ENCODE measurements at places on chromosomes 5 and 9.
A peak's percentile ranks its signal among the peaks of the same experiment; 100 is the strongest.

DNA sequence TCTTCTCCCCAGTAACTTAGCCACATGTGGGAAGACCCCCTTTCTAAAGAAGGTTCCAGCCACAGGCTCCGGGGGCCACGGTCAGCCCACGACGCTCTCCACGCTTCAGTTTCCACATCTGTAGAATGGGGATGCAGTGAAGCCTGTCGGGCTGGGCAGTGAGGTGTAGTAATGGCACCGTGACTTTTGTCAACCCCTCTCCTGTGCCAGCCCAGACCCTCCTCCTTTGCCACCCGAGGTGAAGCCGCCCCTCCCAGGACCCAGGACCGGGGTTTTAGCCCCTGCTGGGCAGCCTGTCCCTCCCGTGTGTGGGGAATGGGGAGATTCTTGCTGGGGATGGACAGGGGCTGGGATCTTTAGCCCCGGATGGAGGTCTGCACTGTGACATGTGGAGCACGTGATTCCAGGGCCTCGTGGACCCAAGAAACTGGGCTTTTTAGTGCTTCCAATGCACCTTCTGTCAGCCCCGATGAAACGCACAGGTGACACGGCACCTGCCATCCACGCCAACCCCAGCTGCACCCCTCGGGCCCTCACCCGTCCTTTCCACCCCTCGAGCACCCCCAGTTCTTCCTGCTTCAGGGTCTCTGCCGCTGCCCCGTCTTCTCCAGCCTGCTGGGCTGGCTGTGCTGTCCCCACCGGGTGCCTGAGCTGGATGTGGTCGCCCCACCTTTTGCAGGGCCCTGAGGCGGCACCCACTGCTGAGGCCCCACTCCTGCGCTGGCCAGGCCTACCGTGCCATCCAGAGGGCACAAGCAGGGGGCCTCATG lies 13.4 kb upstream of the RNU6ATAC start:
- no peak for DNase-seq

DNA sequence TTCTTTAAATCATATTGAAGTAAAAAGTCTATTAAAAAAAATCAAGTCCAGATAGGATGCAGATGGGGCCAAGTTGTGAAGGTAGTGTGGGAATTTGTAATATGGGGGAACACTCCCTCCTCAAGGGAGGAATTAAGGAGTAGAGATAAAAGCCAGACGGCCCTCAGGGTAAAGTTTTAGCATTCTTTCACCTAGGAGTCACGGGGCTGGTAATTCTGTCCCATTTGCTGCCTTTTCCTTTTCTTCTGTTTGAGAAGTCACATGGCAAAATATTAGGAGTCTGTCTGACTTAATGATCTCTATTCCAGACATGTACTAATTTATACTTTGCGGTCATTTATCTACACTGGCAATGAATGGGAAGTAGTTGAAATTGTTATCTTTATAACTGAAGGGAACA lies 61.9 kb downstream of the SNX24 start:
- DNase-seq: no peak

GRCh38 chr9:97419309-97419867 lies 7.5 kb downstream of the TDRD7 start:
- no peak for DNase-seq

DNA sequence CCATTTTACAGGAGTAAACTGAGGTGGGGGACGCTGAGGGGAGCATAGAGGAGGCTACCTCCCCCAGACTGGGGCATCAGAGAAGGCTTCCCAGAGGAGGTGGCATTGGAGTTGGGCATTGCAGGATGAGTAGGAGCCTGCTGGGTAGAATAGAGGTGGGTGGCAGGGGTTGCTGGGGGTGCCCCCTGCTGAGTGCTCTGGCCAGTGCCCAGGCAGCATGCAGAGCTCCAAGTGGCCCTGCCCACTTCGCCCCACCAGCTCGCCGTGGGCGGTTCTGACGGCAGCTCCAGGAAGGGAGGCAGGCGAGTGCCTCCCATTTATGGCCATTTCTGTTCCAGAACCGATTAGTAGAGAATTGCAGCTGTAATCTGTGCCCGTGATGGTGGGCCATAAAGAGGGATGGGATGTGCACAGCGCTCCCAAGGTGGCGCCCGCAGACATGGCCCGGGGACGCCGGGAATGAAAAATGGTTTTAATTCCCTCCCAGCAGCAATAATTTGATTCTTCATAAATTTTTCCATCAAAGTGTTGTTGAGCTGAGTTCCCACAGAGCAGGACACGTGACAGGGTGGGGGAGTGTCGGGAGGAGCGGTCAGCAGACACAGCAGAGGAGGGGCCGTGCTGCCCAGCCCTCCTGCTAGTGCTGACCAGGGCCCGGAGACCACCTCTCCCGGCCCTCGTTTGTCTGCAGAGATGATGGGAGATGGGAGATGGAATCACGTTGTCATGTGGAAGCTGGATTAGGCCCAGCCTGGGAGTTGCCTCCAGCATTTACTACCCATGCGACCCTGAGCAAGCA lies 75.5 kb downstream of the LMX1B start:
- DNase-seq: no peak

DNA sequence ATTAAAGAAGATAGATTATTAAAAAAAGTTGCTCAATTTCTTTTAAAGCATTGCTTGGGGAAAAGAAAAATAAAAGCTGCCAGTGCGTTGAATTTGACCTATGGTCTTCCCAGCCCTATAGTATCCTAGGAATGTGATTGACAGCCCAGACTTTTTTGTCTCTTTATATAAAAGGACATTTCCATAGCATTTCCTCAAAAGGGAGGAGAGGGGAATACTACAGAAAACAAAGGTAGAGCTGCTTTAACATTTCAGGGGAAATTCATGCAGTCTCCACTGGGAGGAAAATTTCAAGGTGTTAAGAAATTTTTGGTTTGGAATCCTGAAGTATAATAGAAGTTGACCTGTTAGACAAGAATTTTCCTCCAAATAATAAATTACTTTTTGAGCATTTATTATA lies 17.9 kb upstream of the GPR151 start:
- no peak for DNase-seq

GRCh38 chr9:94181408-94182181 lies 77.5 kb upstream of the ZNF169 start:
- no peak for DNase-seq

- DNase-seq: no peak
These were observed 63.1 kb upstream of the UBAC1 start for GRCh38 chr9:136024286-136024685.

DNA sequence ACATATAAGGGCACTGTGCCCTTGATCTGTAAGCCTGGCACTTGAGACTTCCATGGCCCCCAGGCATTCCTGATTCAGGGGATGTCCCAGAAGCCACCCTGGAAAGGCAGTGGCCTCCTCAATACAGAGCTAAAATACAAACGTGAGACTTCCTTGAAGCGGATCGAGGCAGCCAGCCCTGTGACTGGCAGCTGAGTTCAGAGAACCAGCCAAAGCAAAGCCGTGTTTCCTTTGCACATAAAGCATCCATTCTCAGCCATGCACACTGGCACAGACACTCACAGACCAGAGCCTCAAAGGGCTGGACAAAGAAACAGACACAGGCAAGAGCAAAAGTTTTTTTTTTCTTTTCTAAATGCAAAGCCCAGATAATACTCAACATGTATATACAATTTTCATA lies 18.8 kb upstream of the CPEB4 start:
- DNase-seq: no peak

- no peak for DNase-seq
These were observed 48.5 kb downstream of the SIL1 start for GRCh38 chr5:139149477-139150199.

DNA sequence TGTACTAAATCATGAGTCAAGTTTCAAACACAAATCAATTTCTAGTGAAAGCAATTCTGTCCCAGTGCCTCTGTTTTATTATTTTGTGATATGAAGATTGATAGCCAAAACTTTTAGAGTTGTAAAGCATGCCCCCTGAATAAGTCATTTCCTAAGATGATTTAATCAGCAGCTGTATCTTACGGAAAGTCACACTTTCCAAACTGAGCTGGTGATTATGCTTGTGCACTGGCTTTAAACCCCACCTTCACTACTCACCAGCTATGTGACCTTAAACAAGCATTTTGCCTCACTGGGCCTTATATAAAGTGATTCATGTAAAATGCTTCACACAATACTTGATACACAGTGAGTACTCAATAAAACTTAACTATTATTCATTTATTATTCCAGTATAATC lies 78.1 kb downstream of the EDIL3 start:
- no peak for DNase-seq

DNA sequence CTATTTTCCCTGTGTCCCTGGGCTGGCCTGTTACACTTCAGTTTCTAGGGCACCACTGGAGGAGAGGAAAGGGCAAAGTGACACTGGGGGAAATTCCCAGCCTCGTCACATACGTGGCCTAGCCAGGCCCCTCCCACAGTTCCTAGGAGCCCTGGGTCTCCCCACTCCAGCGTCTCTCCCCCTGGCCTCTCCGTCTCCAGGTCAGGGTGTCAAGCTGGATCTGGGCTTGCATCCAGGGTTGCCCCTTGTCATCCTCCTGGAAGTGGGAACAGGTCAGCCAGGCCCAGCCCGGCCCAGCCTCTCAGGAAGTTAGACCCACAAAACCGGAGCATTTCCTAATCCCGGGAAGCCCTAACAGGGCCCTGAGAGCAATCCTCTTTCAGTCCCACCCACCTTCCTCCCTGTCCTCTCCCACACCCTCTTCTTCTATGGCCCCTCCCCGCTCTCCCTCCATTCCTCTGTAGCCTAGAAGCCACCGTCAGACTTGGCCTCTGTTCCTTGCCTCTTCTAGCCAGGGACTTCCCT lies 4.7 kb upstream of the TNIP1 start:
- DNase-seq: peak; percentile 69

DNA sequence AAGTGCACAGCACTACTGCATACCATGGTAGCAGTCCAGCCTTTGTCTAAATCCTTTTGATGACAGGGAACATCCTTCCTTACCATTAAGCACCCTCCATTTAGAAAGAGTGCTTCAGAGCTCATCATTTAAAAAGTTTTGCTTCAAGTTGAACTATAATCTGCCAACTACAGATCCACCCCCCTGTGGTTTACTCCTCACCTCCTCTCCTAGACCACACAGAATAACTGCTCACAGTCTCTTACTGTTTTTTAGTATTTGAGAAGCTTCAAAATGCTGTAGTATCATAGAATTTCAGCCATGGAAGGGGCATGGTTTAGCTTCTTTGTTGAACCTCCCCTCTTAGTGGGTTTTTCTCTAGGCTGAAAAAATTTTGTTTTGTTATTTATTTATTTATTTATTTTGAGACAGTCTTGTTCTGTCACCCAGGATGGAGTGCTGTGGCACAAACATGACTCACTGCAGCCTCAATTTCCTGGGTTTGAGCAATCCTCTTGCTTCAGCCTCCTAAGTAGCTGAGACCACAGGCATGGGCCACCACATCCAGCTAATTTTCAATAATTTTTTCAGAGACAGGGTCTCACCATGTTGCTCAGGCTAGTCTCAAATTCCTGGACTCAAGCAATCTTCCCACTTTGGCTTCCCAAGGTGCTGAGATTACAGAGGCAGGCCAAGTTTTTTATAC lies 384.3 kb upstream of the RFX3 start:
- DNase-seq: no peak

GRCh38 chr5:59757442-59757841 lies 136.1 kb downstream of the PDE4D start:
- DNase-seq: no peak

DNA sequence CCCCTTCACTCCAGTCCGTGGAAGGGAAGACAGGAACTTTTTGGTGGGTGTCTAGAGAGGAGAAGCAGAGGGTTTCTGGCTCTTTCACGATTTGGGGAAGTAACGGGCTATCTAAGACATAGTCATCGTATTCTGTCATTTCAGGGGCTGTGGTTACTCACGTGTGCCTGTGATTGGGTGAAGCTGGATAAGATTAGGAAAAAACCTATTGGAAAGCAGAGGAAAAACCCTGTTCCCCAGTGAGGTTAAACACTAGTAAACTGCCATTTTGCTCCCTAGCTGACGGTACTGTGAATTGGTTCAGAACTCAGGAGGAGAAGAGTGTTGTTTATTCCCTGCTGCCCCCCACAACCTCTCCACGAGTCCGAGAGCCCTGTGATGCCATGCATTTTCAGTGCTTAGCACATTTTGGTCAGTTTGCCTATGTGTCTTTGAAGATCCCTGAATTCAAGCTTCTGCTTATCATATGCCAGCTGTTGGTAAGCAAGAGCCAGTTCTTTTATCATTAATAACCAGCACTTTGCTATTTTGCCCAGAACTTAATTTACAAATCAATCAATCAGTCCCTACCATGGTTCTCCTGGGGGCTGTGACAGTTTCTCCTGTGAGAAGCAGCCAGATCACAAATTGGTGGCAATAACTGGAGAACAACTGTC lies 45.1 kb upstream of the ROR2 start:
- no peak for DNase-seq

GRCh38 chr5:175207321-175208040 lies 236.5 kb downstream of the DRD1 start:
- no peak for DNase-seq

GRCh38 chr5:180675036-180675635 lies 25.7 kb upstream of the FLT4 start:
- DNase-seq: no peak

- DNase-seq: no peak
These were observed 190.8 kb upstream of the EFNA5 start for GRCh38 chr5:107861565-107861964.

DNA sequence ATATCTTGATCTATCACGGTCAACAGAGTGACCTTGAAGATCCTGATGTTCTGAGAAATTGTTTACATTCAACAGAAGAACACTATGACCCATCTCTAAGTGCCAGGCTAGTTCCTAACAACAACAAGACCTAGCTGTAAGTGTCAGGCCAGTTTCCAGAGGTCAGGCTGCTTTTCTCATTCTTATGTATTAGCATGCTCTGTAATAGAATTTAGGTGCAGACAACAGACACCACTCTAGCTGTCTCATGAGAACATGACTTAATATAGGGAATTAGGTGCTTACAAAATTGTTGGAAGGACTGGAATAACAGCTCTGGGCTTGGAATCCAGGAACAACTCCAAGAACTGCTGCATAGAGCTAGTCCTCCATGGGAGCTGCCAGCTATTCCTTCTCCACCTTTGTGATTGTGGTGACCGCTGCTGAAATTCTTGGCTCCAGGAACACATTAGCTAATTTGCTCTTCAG lies 138.7 kb downstream of the SNX18 start:
- DNase-seq: no peak

DNA sequence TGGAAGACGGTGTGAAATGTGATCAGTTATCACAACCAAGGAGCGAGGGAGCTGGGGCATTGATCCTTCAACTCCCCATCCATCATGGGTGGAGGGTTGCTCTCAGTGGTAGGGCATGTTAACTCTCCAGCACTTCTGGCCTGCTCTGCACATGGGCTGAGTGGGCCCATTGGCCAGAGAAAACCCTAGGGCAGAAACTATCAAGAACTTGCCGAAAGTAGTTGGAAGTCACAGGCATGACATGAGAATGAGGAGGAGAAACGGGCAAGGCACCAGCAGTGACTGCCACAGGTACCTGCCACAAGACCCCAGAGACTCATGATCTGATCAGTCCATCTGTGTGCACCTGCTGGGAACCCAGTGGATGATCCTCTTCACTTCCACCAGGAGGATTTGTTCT lies 50.9 kb upstream of the CXCL14 start:
- DNase-seq: no peak

DNA sequence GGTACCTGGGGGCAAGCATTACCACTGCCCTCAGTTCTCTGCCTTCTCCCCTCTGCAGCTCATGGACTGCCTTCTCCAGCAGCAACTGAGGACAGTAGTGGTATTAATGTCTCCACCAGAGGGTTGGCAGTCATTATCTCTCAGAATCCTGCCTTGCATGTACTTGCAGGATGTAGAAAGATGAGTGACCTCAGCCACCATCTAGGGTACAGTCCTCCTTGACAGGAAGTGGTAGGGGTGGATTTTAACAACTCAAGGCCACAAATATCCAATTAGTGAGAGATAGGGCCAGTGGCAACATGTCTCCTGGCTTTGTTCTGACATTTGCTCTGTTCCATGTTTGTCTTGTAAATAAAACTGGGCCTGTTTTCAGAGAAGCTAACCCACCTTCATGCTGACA lies 47.2 kb downstream of the F2R start:
- DNase-seq: no peak
